HT1080 (cell line): ENCODE measurements at places on chromosomes 7 and 10.

- peak; percentile 39 for DNase-seq
These were observed 203.5 kb downstream of the RNLS start for GRCh38 chr10:88379575-88379974.

DNA sequence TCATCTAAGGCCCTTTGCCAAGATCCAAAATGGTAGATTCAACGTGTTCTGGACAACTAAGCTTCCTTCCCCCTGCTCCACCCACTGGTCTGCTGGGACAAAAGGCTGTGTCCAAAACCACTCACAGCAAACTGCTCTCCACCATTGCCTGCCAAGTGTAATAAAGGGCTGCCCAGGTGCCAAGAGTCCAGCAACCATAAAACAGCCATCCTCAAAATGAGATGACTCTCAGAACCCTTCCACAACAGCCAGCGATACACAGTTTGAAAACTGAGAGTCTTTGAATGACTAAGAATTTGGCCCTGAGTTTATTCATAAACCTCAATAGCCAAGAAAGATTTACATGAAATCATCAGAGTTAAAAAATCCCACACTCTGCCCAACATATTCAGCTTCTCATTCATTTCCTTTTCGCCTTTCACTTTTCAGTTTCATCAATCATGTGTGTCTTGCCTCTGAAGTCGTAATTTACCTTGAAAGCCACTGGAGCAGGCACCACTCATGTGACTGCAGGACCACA lies 658.1 kb upstream of the MGMT start:
- DNase-seq, result no peak

DNA sequence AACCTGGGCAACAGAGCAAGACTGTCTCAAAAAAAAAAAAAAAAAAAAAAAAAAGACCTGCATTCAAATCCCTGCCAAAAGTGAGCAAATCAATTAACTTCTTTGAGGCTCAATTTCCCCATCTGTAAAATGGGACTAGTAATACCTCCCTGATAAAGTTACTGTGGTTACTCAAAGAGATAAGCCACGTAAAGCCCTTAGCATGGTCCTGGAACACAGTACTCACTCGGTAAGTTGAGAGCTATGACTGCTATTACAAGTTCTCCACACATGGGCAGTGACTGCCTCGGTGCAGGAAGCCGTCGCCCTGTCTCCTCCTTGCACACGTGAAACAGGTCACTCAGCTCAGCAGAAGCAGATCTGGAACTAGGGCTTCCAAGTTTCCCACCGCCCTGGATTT lies 37.9 kb downstream of the DDIT4 start:
- no peak for DNase-seq

- DNase-seq, result no peak
These were observed 44.9 kb upstream of the TCERG1L start for GRCh38 chr10:131356442-131356841.

DNA sequence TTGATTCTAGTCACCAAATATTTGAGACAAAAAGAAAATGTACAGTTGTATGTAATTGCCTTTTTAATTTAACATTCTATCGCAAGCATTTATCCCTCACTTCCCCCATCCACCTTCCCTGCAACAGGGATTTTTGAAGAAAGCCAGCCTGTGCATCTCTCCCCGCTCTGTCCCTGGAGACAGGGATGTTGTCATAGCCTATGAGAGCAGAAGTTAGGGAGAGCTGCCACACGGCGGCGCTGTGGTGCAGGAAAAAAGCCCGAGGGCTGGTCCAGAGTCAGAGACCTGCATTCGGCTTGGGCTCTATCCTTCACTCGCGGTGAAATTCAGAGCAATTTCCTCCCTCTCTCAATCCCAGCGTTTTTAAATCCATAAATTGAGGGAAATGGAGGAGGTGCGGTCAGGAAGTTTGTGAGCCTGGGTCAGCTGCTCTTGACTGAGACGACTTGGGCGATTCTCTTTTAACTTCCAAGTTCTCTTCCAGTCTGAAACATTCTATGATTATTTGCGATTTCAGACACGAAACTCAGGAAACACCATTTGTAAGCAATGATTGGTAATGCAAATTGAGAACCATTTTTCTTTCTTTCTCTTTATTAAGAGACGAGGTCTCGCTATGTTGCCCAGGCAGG lies 17.5 kb downstream of the HKDC1 start:
- DNase-seq, result peak; percentile 82

DNA sequence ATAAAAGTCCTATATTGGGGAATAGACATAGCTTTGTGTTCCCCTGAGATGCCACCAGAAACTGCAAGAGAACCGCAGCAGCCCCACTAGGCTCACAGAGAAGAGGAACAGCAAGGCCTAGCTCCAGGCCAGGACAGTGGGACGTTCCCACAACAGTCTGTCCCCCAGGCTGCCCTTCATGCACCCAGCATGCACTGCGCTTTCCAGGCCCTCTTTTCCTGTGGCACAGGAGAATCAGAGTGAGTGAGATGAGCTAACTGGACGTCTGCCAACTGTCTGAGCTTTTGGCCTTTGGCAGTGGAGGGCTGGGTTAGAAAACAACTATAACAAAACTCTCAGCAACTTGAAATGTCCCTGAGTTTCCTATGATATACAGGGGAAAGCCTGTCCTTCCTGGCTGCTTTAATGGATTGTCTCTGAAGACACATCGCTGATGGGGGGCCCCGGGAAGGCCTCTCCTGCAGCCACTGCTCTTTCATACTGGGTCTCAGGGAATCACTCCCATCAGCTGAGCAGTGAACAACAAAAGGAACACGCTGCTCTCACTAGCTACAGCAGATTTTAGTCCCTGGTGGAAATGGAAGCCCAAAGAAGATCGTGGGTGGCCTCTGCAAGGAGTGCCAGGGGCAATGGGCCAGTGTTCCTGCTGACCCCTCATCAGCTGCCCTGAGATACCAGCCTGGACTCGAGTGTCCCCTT lies 53.5 kb downstream of the PODXL start:
- DNase-seq, result peak; percentile 40

- no peak for DNase-seq
These were observed 49.8 kb downstream of the SEMA3E start for GRCh38 chr7:83599131-83599530.

DNA sequence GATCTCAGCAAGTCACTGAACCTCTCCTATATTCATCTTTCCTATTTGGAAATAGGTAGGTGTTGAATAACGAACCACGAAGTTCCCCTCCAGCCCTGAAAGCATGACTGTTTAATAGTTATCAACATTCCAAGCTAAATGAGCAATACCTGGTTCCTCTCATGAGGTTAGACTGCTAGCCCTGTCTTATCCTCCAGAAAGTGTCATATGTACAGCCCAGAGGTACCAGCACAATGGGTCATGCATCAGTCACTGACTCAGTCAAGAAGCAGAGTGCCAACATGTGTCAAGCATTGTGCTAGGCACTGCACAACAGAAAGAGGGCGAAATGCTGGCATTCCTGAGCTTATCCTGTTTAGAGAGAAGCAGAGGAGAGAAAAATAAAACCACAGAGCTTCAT lies 70.0 kb downstream of the AMPH start:
- peak; percentile 85 for DNase-seq

DNA sequence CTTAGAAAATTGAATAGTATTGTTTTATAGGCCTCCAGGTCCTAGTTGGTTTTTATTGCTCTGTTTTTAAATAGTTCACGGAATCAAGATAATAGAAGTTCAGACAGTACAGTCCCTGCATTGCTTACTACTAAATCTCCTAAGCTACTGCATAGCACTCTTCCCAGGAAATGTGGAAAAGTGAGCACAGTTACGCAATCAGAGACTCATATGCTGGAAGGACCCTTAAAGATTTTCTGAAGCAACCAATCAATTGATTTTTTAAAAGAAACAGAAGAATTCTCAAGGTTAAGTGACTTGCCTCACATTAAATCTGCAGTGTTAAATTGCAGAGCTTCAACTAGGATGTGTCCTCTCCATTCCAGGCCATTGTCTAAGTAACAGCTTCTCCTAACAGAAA lies 23.1 kb upstream of the DIP2C start:
- DNase-seq, result no peak

GRCh38 chr7:134834689-134835462 lies 55.4 kb downstream of the CALD1 start:
- no peak for DNase-seq

DNA sequence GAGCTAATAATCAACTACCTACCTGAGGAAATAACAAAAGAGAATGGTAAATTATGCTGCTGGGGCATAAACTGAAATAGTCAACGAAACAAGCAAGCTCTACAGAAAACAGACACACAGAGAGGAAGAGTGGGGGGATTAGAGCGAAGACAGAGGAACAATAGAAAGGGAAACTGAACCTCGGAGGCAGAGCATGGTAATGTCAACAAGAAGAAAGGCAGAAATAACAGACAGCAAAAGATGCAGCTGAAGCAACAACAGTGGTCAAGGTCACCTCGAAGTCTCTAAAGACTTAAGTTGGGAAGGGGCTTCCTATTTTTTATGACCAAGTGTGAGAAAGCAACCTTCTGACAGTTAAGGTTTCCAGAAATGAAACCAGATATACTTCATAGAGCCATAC lies 177.0 kb downstream of the ZNF438 start:
- no peak for DNase-seq

DNA sequence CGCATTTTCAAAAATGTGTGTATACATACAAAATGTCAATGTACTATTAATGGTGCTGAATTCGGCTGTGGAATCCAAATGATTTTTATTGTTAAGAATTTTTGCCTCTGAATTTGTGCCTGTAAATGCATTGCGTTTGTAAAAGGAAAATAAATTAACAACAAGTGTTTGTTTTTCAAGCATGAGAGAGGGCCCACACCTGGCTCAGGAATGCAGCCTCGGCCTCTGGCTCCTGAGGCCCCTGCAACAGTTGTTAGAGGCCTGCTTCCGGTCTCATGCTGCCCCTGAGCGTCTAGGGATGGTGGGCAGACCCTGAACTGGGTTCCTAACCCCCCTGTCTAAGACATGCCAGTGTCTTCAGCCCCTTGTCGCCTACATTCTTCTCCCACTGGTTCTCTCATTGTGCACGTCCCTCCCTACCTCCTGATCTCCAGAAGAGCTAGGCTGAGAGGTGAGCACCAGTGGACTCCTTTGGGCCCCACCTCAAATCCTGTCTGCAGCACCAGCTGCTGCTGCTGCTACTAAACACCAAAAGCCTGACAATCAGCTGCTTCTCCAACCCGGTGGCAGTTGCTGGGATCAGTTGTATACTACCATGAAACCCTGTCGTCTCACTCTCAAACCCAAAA lies 1.9 kb upstream of the BTBD16 start:
- DNase-seq, result no peak

DNA sequence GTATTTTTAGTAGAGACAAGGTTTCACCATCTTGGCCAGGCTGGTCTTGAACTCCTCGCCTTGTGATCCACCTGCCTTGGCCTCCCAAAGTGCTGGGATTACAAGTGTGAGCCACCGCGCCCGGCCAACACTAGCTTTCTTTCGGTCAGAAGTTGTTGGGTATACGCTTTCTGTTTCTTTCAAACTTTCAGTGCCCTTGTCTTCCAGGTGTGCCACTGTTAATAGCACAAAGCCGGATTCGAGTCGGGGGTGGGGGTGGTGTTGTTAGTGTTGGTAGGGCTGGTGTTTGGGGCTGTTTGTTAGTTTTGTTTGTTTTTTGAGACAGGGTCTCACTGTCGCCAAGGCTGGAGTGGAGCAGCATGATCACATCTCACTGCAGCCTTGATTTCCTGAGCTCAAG lies 33.8 kb upstream of the NANOS1 start:
- no peak for DNase-seq

DNA sequence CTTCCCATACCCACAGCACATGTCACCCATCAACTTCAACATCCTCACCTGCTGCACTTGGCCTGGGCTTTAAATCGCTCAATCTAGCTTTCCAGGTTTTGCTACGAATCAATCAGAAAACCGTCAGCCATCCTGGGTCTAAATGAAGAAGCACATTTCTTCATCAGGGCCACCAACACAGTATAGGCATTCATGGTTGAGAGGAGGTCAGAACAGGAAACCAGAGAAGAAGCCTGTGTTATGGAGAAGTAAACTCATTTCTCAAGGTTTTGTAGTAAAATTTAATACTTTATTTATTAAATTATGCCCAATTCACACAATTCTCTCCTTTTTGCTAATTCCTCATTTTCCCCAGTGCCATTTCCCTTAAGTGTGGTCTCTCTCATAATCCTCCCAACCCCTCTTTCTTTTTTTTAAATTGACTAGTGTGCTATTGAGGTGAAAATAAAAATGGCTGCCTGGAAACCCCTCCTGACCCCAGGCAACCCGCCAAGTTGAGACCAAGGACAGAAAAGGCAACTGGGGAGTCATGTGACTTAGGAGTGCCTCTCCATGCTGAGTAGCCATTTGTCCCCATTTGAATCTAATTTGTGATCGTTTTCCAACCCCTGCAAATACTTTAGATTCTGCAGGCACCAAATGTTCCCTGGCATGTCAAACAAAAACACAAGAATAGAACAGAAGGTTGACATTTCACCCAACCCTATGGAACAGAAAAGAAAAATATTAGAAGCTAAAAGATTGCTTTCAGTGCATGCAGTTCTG lies 181.1 kb upstream of the NAMPT start:
- DNase-seq, result no peak

DNA sequence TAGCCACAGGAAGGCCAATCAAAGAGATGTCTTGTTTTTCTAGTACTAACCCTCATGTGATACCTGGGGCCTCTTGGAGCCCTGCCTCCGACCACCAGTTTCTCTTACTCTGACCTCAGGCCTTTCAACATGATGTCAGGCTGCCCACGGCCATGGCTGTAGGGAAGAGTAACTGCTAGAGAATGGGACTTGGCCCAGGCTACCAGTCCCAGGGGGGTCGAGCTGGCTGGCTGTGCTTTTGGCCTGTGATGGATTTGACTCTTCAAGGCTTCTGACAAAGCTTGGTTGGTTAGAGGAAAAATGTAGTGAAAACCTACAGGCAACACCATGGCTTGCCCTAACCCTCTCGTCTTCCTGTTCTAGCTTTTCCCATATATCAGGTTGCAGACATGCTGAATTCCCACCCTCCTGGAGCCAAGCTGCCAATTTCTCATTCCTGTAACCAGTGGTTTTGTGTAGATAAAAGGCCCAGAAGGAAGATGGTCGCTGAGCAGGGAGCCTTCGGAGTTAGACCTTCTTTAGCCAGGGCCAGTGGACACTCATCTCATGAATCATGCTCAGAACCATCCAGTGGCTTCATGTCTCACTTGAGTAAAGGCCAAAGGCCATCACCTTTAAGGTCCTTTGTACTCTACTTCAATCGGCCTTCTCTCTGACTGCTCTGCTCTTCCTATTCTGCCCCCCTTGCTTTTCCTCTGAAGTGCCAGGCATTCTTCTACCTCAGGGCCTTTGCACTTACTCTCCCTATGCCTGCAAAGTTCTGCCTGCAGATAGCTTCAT lies 19.7 kb downstream of the SUFU start:
- peak; percentile 19 for DNase-seq

DNA sequence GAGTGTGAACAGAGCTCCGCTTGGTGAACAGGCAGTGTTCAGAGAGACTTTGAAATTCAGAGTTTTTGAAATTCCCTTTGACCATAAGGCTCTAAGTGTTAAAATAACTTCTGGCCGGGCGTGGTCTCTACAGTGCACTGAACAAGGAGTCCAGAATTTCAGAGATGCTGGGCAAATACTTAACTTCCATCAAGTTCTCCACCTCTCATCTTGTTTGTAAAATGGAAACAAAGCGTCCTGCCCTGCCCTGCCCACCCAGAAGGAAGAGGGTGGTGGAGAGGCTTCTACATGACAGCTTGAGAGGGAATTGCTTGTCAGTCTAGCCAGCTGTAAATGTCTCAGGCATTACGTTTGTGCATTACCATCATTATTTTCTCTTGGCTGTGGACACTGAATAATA lies 102.6 kb downstream of the RGS10 start:
- DNase-seq, result no peak
